ENCODE measurements at places on chromosomes 7 and 10.

DNA sequence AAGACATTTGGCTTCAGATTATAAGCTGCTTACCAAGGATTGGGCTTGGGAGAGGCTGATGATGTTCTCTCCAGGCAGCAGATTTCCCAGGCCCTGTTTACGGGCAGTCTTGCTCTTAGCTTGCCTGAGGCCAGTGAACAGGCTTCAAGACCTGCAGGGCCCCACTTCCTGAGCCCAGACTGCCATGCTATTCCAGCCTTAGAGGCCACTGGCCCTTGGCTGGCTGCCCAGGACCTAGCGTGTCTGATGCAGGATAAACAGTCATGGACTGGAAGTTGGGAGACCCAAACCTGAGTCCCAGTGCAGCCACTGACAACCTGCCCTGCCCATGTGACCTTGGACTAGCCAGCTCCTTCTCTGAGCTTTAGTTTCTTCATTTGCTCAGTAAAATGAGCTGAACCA lies 2.9 kb downstream of the PRXL2A start:
- no peak for DNase-seq

DNA sequence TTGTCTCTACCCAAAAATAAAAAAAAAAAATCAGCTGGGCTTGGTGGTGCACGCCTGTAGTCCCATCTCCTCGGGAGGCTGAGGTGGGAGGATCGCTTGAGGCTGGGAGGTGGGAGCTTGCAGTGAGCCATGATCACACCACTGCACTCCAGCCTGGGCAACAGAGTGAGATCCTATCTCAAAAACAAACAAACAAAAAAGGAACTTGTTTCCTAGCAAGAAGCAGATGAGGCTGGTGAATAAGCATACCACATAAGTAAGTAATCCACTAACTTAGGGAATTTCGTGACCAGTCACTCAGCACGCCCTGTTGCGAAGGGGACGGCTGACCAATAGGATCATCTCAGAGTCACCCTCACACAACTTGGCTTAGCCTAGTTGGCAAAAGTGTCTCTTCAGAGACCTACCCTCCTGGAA lies 64.6 kb downstream of the CUX1 start:
- no peak for DNase-seq

- no peak for DNase-seq
Measured at GRCh38 chr10:78968943-78969342, 99.8 kb upstream of the ZMIZ1 start.

GRCh38 chr7:87528730-87529129 lies 53.2 kb upstream of the ABCB4 start:
- DNase-seq = no peak

GRCh38 chr7:137984181-137985041 lies 17.5 kb downstream of the CREB3L2 start:
- no peak for DNase-seq

DNA sequence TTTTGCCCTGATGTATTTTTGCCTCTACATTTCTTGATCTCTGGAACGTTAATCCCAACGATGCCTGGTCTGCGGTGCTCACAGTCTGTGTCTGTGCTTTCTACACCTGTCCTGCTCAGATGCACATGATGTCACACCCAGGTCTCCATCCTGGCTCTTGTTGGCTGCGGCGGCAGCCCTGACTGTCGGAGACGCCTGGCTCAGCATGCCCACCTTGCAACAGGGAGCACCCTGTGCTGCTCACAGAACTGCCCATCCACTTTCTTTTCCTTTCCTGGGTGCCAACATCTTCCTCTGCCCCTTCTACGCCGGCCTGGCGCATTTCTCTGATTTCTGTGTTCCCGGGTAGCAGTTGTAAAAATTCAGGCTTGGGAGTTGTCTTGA lies 106.2 kb downstream of the CUX1 start:
- DNase-seq = no peak

- DNase-seq = no peak
Measured at GRCh38 chr10:92328993-92329392, 38.0 kb downstream of the MARCHF5 start.

- DNase-seq = no peak
Measured at GRCh38 chr7:145212050-145212449, 376.2 kb upstream of the TPK1 start.

DNA sequence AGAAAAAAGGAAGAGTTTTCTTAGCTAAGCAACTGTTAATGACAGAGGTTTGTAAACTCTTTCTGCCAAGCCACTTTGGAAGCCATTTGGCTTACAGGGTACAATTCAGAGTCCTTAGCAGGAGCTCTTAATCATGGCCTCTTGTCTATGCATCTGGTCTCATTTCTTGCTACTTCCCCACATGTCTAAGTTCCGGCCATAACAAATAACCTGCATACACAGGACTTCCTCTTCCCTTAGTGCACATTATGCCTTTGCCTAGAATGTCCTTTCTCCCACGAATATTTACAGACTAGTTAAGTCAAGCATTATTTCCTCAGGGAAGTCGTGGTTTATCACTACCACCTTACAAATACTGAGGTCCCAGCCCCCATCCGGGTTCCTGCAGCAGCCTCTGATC lies 8.6 kb upstream of the UPF2 start:
- no peak for DNase-seq

GRCh38 chr10:102642736-102643335 lies 1.4 kb upstream of the TRIM8 start:
- DNase-seq = peak; percentile 10

DNA sequence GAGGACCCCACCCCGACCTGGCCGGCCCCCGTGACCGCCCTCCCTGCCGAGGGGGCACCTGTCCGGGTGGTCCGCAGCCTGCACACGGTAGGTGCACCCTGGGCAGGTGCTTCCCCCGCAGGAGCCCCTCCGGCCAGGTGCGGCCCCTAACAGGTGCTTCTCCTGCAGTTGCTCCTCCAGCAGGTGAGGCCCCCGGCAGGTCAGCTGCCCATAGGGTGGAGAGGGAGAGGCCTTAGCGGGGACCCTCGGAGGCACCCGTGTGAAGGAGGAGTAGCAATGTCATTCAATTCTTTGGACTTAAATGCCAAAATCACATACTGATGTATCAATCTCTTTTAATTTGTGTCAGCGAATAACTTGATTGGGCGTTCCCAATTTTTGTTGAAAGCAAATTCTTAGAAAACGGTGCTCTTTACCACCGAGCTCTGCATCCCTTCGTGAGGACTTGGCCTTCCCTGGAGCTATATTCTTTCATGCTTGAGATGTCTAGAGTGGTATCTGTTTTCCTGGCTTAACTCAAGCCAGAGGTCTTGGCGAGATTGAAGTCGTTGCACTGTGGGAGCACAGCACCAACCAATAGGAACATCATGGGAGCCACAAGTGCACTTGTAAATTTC lies 738 bp upstream of the NCAPG2 start:
- no peak for DNase-seq

DNA sequence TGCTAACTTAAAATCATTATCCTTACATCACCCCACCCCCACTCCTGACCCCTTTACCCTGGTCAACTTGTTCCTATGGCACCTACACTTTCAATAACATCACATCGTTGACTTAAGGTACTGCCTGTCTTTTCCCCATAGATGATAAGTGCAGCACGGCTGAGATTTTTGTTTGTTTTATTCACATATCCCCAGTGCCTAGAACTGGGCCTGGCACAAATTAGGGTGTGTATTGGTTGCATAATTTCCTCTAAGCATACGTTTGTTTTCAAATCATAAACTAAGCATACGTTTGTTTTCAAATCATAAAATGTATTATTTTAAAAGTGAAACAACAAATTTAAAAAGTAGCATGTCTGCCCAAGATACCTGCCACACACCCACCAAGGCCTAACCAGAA lies 35.3 kb downstream of the ANXA11 start:
- DNase-seq = no peak

DNA sequence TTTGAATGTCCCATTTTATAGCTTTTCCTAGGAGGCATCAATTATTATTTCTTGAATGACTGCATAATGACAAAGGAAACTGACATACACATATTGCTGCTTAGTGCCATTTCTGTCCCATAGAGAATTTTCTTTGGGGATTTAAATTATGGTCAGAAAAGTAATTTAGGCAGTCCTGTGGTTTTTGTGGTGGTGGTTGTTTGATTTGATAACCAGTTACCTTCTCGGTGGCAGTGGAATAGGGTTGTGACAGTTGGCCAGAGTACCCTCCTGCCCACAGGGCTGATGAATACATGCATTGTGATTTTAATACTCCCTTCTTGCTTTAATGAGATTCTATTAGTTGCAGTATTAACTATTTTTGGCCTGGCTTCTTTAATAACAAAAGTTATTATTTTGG lies 6.6 kb upstream of the SGCE start:
- no peak for DNase-seq

DNA sequence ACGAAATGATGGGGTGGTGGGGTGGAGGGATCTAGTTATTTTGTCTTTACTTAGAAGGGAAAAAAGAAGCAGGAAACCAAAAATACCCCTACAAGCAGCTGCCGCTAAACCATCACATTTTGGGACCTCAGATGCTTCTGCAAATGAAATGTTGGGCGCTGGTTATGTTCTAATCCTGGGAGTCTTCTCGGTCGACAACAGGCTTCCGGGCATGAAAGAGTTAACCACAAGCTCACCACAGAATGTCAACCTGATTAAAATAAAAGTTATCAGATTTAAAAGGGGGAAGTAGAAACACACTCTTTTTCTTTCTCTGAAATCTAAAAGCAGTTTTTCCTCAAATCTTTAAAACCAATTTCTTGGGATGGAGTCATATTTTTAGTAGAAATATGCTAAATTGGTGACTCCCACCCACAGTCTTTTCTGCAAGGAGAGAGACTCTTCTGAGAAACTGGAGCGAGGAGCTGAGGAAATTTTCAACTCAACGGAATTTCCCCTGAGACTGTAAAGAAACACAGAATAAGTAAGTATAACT lies 16.8 kb downstream of the IL2RA start:
- DNase-seq = no peak

- no peak for DNase-seq
Measured at GRCh38 chr10:83925133-83925532, 214.2 kb upstream of the GHITM start.

DNA sequence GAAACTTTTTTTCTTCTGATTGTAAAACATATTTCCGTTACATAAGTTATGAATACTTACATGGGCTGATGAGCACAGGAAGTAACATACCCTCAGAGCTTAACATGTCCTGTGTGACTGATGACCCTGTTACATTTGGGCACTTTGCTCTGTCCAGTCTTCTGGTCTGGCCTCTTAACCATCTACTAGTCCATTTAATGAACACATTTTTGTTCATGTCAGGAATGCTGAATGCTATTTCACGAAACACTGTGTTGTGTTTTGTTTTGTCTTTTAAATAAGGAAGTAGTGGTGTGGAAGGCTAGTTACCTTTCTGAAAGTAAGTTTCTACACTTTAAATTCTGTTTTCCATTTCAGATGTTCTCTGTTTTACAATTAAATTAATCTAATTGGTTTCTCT lies 77.7 kb downstream of the RBM33 start:
- DNase-seq = no peak

DNA sequence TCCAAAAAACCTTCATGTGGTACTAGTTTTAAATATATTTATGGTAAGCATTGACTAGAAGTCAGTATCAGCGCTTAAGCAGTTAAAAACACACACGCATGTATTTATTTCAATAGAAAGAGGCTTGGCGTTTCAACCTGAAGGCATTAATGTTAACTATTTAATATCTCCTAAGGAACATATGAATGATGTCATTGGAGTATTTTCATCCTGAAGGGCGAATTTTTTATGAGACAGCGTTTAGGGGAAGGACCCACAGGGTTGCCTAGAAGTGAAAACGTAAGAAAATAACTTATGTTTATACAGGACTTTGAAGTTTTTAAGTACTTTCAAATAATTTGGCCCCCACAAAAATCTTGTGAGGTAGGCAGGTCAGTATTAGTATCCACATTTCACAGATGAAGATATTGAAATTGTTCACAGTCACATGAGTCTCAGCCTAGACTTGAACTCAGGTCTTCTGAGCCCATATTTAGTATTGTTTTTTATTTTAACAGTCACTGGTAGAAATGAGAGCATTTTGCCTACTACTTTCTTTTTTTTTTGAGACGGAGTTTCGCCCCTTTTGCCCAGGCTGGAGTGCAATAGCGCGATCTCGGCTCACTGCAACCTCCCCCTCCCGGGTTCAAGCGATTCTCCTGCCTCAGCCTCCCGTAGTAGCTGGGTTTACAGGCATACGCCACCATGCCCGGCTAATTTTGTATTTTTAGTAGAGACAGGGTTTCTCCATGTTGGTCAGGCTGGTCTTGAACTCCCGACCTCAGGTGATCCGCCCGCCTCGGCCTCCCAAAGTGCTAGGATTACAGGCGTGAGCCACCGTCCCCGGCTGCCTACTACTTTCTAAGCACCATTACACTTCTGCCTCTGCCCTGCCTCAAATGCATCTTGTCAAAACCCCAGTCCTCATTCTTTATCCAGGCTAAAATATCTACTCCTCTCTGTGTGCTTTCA lies 1.8 kb downstream of the SLK start:
- no peak for DNase-seq

DNA sequence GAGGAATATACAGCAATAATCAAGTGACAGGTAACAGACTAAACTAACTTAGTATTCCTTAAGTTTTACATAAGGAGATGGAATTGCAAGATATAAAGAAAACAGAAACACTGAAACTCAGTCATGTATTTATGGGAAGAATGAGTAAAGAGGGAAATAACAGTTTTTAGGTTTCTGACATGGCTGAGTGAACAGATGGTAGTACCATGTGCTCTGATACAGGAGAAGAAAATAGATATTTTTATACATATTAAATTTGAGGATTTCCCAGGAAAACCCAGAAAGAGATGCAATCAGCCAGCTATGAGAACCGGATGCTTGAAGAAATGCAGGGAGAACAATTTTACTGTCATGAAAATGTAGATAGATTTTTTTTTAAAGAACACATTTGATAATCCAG lies 669.5 kb upstream of the GRM3 start:
- DNase-seq = no peak

- DNase-seq = no peak
Measured at GRCh38 chr7:103106005-103106702, 31.2 kb downstream of the ARMC10 start.

All from NCI-H526 treated with DMSO at 0.1 percent for 48 hours (cell line).